ENCODE measurements at places on chromosomes 16 and 17.
A peak's percentile ranks its signal among the peaks of the same experiment; 100 is the strongest.

- no peak for DNase-seq
These were observed 887.8 kb upstream of the SOX9 start for GRCh38 chr17:71232801-71233559.

DNA sequence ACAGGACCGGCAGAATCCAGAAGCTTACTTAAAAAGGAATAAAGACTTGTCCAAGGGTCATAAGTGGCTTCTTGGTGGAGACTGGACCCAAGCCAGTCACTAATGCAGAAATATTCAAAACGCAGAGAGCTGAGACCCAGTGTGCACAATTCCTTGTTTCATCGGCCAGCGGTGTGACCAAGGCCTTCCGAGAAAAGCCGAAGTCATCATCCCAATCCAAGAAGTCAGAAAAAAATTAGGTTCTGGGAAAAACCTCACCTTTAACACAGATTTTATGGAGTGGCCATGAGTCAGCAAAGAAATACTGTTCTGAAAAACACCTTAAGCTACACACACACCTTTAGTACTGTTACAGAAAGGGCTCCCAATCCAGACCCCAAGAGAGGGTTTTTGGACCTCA, 1.0 kb upstream of the GCSH start:
- DNase-seq = no peak

- peak; percentile 83 for DNase-seq
These were observed 27.7 kb downstream of the SRL start for GRCh38 chr16:4214215-4214621.

GRCh38 chr17:32495359-32496231, 8.8 kb downstream of the CDK5R1 start:
- DNase-seq = peak; percentile 65

GRCh38 chr17:54347495-54347894, 524.8 kb downstream of the KIF2B start:
- DNase-seq = no peak

DNA sequence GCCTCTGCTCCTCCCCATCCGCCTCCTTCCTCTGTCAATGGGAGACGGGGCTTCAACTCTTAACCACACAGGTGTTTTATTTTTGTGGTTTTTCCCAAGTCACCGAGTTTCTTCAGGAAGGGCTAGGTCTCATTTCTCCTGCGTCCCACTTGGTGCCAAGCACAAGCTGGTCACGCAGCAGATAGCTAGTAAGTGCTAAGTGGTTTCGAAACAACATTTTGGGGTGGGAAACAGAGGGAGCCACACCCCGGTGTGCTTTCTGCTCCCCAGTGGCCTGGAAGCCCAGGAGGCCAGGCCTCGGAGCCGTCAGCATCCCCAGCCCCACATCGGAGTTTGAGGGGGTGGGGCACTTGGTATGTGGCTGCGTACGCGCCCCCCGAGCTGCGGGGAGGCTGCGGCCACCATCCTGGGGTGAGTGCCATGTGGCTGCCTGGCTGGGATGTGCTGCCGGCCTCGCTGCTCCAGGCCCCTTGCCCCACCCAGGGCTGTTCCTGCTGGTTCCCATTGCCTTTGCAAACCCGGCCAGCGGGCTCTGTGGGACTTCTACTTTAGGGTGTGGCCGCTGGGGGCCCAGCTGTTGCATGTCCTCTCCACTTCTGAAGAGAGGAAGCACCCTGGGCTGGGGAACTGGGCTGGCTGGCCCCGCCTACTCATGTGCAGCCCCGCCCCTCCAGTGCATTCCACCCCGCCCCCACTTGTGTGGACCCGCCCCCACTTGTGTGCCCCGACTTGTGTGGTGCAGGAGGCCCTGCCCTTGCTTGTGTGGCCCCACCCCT, 55.6 kb downstream of the BAIAP2 start:
- DNase-seq = peak; percentile 67

- peak; percentile 47 for DNase-seq
These were observed 2.8 kb downstream of the GRB7 start for GRCh38 chr17:39740357-39741111.

DNA sequence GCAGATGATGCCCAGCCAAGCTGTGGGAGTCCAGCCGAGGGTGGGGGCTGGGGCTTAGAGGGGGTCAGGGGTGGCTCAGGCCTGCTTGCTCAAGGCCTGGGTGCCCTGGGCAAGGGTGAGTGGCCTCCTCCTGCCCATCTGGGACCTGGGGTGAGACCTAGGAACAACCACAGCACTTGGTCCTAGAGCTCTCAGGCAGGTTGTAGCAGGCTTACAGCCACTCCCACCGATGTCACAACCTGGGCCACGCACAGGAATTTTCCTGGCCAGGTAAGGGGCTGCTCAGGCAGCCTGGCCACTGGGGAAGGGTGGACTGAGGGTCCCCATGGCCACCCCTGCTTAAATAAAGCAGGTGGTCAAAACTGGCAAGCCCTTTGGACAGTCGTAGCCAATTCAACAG, 6.3 kb upstream of the SREBF1 start:
- DNase-seq = no peak

GRCh38 chr17:13640551-13640950, 38.8 kb upstream of the HS3ST3A1 start:
- DNase-seq = no peak

- no peak for DNase-seq
These were observed 774.0 kb upstream of the RBFOX1 start for GRCh38 chr16:6558661-6559060.

GRCh38 chr16:73308771-73309170, 260.8 kb upstream of the ZFHX3 start:
- DNase-seq = no peak

- DNase-seq = no peak
These were observed 13.6 kb downstream of the ATPAF2 start for GRCh38 chr17:18025241-18025944.

- no peak for DNase-seq
These were observed 744 bp upstream of the PLXDC1 start for GRCh38 chr17:39151943-39152818.

- DNase-seq = no peak
These were observed 14.9 kb downstream of the NAGPA start for GRCh38 chr16:5018793-5019192.

GRCh38 chr16:11416228-11417001, 71.2 kb downstream of the RMI2 start:
- DNase-seq = no peak

DNA sequence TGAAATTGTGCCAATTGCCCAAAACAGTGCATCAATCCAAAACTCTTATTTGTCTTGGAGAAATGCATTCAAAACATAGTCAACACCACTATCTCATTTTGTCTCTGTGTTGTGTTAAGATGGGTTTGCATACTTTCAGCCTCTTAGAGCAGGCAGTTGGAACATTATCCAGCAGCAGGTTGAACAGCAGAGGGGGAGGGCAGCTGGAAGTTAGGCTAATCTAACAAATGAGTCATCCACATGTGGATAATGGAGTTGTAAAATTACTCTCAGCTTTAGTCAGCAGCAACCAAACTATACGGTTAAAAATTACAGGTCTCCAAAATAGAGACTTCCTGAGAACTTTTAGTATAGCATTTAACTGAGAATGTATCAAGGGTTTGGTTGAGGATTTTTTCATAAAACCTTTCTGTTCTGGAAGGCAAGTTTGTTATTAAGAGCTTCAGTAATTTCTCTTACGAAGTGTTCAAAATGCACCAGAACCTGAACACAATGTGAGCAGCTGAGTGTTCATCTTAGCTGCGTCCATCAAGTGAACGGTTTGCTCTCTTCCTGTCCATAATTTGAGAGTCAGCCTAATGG, 46.3 kb downstream of the PRKCA start:
- peak; percentile 52 for DNase-seq

DNA sequence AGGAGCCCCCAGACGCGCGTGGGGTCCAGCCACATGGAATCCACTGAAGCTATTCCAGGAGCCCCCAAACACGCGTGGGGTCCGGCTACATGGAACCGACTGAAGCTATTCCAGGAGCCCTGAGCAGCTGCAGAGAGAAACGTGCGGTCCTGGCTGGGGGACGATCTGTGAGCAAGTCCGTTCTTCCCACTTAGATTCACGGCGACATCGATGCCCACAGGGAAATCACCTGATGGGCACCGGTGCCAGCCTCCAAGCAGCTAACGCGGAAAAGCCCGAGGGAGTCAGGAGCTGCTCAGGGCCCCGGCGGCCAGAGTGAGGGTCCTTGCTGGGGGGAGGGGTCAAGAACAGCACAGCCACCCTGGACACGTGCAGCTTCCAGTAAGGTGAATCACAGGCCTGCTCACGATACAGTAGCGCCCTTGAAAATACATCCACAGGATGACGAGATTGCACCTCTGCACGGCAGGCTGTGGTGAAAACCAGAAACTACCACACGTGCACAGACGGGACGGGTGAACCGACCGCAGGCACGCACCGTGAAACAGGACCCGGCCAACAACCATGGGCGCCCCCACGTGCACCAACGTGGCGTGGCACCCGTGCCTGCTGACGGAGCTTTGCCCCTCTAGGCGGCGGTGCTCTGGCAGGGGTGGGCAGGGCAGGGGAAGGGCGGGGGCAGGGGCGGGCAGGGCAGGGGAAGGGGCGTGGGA, 77.7 kb upstream of the GNG13 start:
- no peak for DNase-seq

DNA sequence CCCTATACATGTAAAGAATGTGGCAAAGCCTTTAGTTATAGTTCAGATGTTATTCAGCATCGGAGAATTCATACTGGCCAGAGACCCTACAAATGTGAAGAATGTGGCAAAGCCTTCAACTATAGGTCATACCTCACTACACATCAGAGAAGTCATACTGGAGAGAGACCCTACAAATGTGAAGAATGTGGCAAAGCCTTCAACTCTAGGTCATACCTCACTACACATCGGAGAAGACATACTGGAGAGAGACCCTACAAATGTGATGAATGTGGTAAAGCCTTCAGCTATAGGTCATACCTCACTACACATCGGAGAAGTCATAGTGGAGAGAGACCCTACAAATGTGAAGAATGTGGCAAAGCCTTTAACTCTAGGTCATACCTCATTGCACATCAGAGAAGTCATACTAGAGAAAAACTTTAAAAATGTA, 42.5 kb downstream of the ZNF267 start:
- DNase-seq = no peak

- DNase-seq = no peak
These were observed 17.1 kb downstream of the AKAP1 start for GRCh38 chr17:57102122-57102521.

- DNase-seq = no peak
These were observed 8.9 kb downstream of the CIBAR2 start for GRCh38 chr16:85103114-85104079.

GRCh38 chr17:74937064-74938051, 1.7 kb downstream of the OTOP3 start:
- DNase-seq = no peak

- no peak for DNase-seq
These were observed 56.5 kb downstream of the CYTH1 start for GRCh38 chr17:78725448-78726021.

GRCh38 chr17:30954046-30954830, 16.6 kb upstream of the RNF135 start:
- DNase-seq = no peak

Measured in AG08396 (cell line).